Ureter (tissue), 1 donor: ENCODE measurements at places on chromosomes 16 and 17.

DNA sequence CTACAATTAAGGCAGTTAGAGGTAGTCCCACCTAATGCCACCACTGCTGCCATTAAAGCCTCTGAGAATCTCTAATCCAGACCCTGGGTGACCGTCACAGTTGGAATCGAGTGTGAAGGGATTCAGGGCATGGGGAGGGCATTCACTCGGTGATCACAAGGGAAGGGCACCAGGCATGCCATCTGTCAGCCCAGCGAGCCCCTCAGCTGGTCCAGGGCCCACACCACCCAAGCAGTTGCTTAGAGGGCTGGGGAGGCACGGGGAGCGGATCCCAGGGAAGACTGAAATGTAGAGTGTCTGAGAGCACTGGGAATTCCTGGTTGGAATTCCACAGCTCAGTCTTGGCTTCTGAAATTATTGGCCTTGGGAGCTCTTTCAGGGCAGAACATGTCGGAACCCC lies 294.6 kb downstream of the CPPED1 start:
- DNase-seq, result no peak

DNA sequence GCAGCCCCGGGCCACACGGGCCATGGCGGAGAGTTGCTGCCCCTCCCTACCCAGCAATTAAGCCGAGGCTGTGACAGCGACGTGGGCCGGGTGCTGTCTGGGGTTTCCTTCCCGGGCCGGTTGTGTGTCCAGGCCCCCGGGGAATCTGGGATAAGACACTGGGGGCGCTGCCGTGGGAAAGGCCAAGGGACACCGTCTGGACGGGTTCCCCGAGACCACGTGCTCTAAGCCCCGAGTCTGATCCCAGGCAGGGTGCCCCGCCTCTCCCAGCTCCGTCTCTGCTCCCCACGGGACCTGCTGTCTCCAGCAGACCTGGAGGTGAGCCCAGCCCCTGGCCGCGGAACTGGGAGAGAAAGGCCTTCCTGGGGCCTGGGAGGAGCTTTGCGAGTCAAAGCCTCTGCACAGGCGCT lies 92.2 kb downstream of the IRX3 start:
- DNase-seq, result peak; percentile 51

DNA sequence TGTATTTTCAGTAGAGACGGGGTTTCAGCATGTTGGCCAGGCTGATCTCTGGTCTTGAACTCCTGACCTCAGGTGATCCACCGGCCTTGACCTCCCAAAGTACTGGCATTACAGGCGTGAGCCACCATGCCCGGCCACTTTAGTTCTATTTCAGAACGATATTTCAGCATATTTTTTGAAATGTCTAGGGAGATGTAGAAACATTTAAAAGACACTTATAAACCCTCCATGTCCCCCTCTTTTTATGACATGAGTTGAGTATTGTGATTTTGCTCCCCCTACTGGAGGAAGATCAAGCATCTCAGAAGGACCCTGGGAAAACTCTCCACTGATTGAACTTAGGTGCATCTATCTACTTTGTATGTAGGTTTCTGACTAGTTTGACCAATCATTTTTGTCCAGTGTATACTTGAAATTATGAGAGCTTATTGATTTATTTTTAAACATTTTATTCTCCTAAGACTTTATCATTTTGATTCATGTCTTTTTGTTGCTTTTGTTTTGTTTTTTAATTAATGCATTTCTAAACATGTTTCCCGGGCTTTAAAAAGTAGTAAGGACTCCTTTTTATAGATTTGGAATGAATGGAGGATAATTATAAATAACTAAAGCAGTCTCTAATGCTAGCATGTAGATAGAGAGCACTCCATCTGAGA lies 105.1 kb downstream of the CHD9 start:
- DNase-seq, result no peak

DNA sequence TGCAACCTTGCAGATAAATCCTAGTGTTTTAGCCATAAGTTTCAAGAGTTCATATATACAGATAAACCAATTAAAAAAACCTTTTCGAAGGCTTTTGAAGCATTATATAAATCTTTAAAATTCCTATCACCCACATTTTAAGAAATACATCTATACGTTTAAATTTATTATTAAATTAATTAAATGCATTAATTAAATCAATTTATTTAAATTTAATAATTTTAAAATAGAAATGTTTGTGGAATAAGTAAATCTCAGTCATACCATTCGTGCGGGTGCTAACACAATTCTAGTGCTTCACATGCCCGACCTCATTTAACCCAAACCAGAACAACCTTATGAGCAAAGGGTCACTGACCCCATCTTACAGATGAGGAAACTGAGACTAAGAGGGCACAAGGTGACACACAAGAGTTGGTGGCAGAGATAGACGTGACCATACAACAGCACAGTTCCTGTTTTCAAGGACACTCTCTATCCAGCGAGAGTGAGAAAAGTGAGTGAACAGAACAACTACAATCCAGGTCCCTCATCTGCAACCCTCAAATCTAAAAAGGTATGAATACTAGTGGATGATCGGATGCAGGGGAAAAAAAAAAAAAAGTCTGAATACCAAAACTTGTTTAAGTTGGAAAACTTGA lies 1.4 kb downstream of the NSMCE1 start:
- DNase-seq, result no peak

DNA sequence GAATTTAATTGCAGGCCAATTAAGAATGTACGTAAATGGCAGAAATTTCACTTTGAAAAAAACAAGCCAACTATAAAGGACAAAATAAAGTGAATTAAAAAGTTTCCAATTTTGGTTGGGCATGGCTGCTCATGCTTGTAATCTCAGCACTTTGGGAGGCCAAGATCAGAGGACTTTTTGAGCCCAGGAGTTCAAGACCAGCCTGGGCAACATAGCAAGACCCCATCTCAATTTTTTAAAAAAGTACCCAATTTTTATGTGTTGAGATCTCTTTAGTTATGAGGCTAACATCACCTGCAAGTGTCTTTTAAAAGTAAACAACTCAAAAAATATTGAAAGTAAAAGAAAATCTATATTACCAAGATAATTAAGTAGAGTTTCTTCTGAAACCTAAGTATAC lies 25.9 kb downstream of the GNA13 start:
- no peak for DNase-seq

- peak; percentile 70 for DNase-seq
These were observed 16.2 kb downstream of the RPH3AL start for GRCh38 chr17:336110-337021.

- DNase-seq, result no peak
These were observed 65.9 kb downstream of the HIC1 start for GRCh38 chr17:2120586-2121335.

DNA sequence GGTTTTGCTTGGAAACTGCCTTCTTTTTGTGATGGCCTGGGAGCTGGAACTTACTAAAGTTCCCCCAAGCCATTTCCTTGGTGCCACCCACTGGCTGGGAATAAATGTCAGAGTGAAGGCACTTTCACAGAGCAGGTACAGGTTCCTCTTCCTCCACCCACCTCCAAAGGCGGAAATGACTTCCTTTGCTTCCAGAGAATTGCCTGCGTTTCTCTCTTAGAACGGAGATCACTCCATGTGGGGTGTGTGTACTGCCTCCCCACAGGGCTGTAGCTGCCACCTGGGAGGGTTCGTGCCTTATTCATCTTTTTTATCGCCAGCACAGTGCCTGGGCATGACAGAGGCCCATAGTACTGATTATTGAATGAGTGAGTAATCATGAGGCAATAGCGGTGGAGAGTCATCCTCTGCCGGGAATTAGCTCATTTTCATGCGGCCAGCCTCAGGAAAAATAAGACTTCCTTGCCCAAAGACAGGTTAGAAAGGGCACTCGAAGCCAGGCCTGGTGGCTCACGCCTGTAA lies 32.2 kb upstream of the HAS3 start:
- DNase-seq, result peak; percentile 55

DNA sequence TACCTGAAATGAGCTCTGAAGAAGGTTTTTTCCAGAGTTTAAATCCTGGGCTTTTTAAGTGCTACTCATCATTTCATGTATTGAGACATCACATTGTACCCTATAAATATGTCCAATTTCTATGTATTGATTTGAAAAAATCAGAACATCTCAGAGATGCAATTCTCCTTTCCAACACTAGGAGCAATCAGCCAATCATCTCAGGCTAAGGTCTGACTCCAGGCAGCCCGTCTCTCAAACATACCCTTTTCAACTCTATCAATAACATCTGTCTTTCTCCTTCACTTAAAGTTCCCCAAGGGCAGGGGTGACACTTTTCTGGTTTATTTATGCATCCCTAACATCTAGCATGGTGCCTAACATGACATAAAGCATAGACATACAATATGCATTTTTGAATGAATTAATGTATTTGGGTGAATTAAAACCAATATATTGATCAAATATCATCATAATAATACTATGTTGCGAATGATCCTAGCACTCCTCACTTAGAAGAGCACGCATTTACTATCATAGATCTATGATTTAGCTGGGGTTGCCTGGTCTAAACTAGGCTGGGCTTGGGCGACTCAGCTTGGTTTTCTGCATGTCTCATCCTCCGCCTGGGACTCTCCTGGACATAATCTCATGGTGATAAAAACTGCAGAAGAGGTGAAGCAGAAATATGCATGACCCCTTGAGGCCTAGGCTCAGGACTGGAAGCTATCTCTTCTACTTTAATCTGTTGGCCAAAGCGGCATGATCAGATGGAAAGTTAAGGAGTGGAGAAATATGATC lies 5.2 kb upstream of the CDH11 start:
- DNase-seq, result no peak

DNA sequence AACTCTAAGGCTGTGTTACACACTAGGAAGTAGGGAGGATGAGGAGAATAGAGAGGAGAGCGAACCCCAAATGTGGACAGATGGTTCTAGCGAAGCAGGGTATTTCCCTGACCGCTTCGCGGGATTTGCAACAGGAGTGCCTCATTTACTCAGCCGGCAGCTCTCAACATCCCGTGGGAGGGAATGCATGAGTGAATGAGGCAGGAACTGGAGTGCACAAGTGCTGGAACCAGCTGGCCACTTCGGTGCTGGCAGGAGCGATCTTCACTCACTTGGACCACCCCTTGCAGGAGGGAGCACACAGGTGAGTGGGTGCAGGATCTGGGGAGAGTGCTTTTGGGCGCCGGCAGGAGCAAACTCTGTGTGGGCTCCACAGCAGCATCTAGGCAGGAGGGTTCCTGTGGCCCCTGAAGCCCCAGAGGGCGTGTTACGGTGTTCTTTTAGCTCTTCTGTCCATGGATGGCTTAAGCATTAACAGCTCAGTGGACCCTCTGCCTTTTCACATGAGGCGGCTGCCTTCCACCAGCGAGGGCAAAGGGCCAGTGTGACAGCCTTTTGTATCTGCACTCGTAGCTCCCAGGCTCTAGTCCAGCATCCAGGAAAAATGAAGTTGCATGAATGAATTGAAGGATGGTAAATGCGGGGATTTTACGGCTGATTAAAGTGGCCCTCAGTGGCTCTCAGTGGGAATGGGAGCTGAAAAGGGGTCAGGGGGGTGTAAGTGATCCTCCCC lies 17.4 kb upstream of the ZNHIT3 start:
- no peak for DNase-seq

DNA sequence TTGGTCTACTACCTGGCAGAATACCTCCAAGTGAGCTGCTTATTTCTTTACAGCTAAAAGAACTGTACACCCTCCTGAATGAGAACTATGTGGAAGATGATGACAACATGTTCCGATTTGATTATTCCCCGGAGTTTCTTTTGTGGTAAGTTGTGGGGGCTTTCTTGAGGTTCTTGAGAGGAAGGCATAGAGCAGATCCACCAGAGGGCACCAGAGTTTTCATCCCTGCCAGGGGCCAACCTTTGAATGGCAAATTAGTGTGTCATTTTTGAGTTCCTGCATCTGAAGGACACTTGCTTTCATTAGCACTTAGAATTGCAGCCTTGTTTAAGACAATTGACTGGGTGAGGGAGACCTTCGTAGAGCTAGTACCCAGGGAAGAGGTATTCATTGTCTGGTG lies 35.0 kb downstream of the NMT1 start:
- DNase-seq, result no peak

GRCh38 chr16:46736695-46737094 lies 11.4 kb downstream of the MYLK3 start:
- DNase-seq, result no peak

- no peak for DNase-seq
These were observed 164.2 kb downstream of the MRM1 start for GRCh38 chr17:36765436-36766043.

GRCh38 chr16:3514621-3515020 lies 13.8 kb downstream of the CLUAP1 start:
- no peak for DNase-seq

DNA sequence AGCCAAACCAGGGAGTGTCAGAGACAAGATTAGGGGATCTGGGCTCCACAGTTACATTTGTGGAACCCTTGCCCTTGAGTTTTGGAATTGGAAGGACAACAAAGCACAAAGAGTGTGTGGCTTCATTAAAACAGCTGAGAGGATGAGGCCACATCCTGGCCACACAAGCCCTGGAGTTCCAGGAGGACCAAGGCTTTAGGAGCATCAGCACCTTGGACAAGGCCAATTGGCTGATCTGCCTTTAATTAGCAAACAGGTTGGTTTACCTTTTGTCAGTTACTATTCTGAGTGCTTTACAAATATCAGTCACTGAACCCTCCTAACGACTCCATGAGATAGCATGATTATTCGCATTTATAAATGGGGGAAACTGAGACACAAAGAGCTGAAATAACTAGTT lies 54.7 kb downstream of the SLC6A2 start:
- no peak for DNase-seq
